ENCODE measurements at places on chromosomes 12 and 14. TPM values are rescaled to one million over a fixed set of nuclear protein-coding genes. Genes with fewer than 3 reads are reported as not detected.

Gene TAS2R13
- total RNA-seq = 0.96 TPM

Gene NEUROD4
- 0.05 TPM for total RNA-seq

Gene TMCC3
- 0.12 TPM for total RNA-seq

GRCh38 chr12:97474161-97474560, 11.6 kb downstream of the RMST start:
- no peak for DNase-seq
- no peak overlapping the region for H3K27ac ChIP-seq
- H3K27me3 ChIP-seq = no peaks in the 10 kb centered on the region
- H3K4me3 ChIP-seq = no peak overlapping the region

DNA sequence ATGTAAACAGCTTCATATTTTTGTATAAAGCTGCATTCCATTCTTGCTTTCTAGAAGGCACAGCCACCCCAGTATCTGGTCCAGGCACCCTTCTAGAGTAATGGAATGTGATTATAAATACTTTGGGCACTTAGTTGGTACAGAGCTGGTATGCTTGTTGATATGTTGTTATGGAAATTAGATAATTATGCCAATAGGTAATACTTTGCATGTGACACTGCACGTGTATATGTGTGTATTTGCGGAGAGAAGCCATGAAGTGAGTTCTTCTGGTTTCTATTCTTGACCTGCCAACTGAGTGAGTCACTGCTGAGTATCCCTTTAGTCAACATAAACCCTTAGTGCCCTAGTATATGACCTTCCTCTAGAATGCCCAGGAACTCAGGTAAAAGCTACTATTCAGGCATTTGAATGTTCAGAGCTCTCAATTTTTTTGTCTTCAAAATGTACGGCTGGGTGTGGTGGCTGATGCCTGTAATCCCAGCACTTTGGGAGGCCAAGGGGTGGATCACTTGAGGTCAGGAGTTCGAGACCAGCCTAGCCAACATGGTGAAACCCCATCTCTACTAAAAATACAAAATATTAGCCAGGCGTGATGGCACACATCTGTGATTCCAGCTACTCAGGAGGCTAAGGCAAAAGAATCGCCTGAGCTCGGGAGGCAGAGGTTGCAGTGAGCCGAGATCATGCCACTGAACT, 6.2 kb upstream of the TCP11L2 start:
- no peaks in the 10 kb centered on the region for H3K36me3 ChIP-seq
- no peak for DNase-seq
- H3K4me3 ChIP-seq = no peak overlapping the region
- peaks cover 14% of the 10 kb centered on the region for H3K4me1 ChIP-seq
- H3K27ac ChIP-seq = no peak overlapping the region

- H3K4me3 ChIP-seq = no peak overlapping the region
- no peaks in the 10 kb centered on the region for H3K36me3 ChIP-seq
- DNase-seq = no peak
- no peaks in the 10 kb centered on the region for H3K4me1 ChIP-seq
Observed at GRCh38 chr12:46108721-46109120, 118.3 kb upstream of the SCAF11 start.
